ENCODE measurements at places on chromosomes 7 and 10. TPM values are rescaled to one million over a fixed set of nuclear protein-coding genes. Genes with fewer than 3 reads are reported as not detected.

Gene EPHB4
- polyA plus RNA-seq = 84.1 TPM

DNA sequence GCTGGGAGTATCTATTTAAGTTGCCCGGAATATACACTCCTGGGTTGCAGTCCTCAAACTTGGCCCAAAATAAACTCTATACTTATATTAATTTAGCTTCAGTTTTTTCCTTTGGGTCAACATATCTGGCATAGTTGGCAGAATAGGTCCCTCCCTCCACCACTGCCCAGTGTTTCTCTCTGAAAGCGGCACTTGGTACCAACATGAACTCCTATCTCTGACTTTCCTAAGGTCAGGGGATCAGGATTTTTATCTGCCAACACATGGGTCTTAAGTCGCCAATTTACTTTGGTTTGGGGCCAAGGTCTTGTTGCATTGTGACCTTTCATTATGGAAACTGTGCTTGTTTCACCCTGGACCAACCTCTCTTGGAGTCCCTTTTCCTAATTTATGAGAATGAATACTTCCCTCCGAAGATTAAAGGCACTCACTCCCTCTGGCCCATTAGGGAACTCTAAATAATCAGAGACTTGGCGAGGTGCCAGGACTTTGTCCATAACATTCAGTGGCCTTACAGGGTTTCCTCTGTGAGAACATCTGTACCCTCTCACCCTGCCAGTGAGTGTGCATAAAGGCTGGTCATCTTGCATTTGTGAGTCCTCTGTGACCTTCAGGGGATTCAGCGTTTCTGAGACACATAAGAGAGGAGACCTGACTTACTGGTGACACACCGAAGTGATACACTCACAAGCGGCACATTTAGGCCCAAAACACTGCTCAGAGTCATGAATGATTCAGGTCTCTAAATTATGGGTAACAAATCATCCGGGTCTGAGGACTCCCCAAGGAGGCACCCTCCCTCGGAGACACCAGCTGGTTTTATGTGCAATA, 19.7 kb upstream of the FKBP9 start:
- DNase-seq = peak; percentile 26

DNA sequence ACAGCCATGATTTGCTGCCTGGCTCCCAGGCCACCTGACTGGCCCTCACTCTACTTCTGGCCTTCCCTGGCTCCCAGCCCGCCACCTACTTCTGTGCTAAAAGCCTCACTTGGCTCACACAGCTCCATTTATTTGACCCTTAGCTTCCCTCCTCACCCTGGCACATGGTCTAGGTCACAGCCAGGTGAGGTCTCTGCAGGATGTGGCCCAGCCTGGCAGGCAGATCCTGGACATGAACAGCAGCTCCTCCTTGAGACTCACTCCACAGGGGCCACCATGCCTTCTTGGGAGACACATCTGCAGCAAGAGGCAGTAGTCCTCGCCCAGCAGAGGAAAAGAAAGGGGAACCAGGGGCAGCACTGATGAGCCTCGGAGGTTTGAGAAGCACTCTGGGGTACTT, 64.6 kb downstream of the GRID1 start:
- no peak for DNase-seq

GRCh38 chr7:51024867-51025266, 242.2 kb upstream of the GRB10 start:
- DNase-seq = no peak

- DNase-seq = no peak
These were observed 92.0 kb downstream of the TMEM106B start for GRCh38 chr7:12303062-12303461.

DNA sequence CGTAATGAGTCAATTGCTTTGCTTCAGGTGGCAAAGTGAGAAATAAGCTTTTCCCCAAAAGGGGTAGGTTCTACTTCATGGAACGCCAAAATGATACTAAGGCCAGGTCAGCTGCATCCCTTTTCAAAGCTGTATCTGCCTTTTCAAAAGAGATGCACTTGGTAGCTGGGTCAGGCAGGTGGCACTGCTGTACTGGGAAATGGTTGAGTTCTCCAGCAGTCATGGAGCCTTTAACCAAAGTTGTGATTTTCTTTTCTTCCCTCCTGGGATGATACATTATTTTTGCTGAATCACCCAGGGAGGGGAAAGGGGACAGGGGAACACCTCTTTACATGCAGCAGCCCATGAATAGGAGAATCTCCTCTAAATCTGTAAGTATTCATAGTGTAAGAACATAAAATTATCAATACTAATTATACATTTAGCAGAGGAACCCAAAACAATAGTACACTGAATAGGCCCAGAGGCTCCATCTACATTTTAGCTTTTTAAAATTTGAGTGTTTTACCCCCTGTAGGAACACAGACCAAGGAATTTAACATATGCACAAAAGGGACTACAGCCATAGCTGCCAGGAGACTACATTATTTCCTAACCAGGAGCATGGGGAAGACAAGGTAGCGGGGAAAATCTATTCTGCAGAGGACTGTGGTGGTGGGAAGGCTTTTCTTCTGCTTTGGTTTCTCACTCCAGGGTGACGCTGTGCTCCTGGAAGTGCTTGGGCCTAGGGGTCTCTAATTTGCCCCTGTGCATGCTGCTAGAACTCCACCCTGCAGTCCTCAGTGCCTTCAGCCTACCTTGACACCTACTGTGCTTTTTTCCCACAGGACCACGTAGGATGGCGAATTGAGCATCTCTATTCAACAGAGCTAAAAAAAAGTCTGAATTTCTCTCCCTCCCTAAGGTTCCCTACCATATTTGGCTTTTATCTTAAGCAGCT, 6.4 kb upstream of the GPR22 start:
- DNase-seq = peak; percentile 27

- DNase-seq = peak; percentile 28
These were observed 269.3 kb downstream of the BICC1 start for GRCh38 chr10:58781873-58782488.

DNA sequence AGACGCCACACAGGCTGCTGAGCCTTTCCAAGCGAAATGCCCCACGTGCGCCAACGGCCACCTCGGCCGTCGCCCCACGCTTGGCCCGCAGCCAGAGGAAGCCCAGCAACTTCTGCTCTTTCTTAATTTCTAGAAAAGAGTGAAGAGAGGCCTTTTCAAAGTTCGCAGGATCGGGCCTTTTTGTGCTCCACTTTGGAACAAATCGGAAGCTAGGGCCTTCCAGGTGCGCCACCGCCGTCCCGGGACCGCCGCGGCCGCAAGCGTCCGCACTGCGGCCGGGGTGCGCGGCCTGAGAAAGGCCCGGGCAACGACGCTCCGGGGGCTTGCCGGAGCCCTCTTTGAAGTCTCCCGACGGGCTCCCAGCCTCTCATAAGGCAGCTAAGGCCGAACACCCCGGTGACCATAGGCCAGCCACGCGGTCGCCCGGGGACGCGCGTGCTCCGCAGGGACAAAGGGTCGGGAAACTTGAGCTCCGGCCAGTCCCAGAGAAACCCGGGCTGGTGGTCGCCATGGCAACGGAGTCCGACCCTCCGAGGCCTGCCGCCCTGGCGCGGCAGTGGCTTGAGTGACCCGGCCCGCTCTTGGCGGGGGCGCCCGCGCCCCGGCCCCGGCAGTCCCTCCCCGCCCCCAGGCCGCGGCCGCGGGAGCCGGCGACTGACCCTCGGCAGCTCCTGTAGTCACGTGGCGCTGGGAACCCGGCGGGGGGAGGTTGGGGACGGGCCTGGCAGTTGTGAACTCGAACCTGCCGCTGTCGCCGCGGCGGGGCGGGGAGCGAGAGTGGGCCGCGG, at the start of gene REPIN1:
Gene REPIN1 (plus strand): TSS at position 727 of the 788 bp plus-strand sequence. CDS start 890 bp downstream, outside the sequence.
- peak; percentile 88 for DNase-seq

All from renal cortex interstitium (tissue), 15 donors.